ENCODE measurements at places on chromosomes 7 and 10.

- DNase-seq: no peak
Observed at GRCh38 chr7:55160539-55160938, 141.7 kb downstream of the EGFR start.

DNA sequence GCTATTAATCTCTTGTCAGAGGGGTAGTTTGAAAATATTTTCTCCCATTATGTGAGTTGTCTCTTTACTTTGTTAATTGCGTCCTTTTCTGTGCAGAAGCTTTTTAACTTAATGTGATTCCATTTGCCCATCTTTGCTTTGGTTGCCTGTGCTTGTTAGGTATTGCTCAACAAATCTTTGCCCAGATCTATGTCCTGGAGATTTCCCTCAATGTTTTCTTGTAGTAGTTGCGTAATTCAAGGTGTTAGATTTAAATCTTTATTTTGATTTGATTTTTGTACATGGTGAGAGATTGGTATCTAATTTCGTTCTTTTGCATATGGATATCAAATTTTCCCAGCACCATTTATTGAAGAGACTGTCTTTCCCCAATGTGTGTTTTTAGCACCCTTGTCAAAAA, 567.2 kb downstream of the DNAJB9 start:
- DNase-seq: no peak

GRCh38 chr7:90938371-90938770, 325.9 kb upstream of the FZD1 start:
- no peak for DNase-seq

- DNase-seq: no peak
Observed at GRCh38 chr7:20233362-20233761, 16.2 kb upstream of the MACC1 start.

DNA sequence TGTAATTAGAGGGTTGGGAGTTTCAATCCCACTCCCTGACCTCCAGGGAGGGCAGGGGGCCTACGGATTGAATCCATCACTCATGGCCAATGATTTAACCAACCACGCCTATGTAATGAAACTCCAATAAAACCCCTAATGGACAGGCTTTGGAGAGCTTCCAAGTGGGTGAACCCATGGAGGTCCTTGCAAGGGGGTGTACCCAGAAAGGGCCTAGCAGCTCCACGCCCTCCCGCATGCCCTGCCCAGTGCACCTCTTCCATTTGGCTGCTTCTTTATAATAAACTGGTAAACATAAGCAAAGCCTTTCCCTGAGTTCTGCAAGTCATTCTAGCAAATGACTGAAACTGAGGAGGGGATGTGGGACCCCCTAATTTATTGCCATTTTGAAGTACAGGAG, 280.1 kb downstream of the FRMD4A start:
- DNase-seq: no peak

GRCh38 chr10:29649561-29650551, 15.1 kb upstream of the SVIL start:
- no peak for DNase-seq
